ENCODE measurements at places on chromosomes 11 and 22. TPM values are rescaled to one million over a fixed set of nuclear protein-coding genes. Genes with fewer than 3 reads are reported as not detected.

Gene ISX
- not detected for total RNA-seq

- DNase-seq: no peak
Measured at GRCh38 chr11:71309611-71310010, 57.2 kb upstream of the SHANK2 start.

DNA sequence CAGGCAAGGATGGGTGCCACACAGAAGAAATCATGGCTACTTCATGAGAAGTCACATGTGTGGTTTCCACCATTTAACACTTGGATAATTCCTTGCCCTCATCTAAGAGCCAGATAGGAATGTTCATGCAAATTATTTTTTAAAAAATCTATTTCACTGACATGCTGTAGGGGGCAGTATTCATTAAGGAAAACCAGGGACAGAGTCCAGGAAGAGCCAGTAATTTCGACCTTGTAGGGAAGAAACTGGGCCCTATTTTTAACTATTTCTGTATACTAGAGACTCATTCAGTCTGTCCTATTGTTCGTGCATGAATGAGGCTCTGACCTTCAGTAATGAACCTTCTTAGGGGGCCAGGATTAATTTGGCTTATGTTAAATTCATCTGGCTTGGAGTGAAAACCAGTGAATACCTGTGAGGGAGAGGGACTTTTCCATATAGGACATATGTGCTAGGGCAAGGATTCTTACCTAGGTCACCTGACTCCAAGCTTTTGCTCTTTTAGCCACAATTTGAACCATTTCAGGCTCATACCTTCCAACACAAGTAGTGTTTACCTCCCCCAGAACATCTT lies 192.7 kb downstream of the NAV2 start:
- DNase-seq: peak; percentile 44

DNA sequence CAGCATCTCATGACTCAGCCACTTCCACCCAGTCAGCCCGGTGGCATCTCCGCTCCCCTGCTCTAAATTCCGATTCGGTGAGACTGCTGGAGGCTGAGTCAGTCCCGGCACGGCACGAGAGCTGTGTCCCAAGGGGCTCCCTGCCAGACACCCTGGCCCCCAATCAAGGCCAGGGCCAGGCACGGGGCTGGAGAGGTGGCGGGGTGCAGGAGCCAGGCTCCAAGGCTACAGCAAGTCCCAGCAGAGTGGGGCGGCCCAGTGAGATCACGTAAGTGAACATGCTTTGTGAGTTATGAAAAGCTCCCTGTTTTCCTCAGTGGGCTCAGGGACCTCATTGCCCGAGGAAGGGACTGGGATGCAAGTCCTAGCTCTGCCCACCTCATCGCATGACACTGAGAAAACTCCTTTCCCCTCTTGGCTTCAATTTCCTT lies 3.0 kb downstream of the C11orf68 start:
- DNase-seq: peak; percentile 99

All from LHCN-M2 (cell line).